ENCODE measurements at places on chromosomes 4 and X.

- DNase-seq = peak; percentile 28
Observed at GRCh38 chrX:153469811-153470410, 465 bp downstream of the HAUS7 start.

- DNase-seq = no peak
Observed at GRCh38 chr4:99847362-99847976, 30.8 kb downstream of the DAPP1 start.

- DNase-seq = no peak
Observed at GRCh38 chr4:165522050-165522449, 143.2 kb downstream of the CPE start.

DNA sequence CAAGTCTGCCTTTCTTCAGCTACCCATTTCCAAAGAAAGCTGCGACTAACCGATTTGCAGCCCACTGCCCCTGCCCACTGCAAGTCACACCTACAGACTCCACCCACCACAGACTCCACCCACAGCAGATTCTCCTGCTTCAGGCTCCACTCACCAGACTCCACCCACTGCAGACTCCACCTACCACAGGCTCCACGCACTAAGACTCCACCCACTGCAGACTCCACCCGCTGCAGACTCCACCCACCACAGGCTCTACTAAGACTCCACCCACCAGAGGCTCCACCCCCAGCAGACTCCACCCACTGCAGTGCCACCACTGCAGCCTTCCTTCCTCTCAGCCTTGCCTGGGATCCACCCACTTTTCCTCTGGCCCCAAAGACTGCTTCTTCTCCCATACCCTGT lies 41.3 kb downstream of the ABLIM2 start:
- no peak for DNase-seq

DNA sequence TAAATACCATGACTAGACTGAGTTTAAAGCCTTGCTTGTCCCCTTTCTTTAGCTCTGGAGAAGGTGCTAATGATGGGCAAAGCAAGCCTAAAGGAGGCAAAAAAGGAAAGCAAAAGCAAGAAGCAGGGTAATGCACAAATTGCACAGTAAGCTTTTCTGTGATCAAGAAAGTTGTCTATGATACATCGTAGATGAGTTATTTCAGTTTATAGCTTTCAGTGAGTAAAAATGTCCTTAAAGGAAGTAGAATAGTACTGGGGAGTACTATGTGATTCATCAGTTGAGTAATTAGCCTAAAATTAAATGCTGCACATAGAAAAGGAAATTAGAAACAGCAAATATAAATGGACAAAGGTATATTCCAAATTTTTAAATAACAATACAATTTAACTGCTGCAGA lies 50.2 kb upstream of the PDE5A start:
- no peak for DNase-seq

DNA sequence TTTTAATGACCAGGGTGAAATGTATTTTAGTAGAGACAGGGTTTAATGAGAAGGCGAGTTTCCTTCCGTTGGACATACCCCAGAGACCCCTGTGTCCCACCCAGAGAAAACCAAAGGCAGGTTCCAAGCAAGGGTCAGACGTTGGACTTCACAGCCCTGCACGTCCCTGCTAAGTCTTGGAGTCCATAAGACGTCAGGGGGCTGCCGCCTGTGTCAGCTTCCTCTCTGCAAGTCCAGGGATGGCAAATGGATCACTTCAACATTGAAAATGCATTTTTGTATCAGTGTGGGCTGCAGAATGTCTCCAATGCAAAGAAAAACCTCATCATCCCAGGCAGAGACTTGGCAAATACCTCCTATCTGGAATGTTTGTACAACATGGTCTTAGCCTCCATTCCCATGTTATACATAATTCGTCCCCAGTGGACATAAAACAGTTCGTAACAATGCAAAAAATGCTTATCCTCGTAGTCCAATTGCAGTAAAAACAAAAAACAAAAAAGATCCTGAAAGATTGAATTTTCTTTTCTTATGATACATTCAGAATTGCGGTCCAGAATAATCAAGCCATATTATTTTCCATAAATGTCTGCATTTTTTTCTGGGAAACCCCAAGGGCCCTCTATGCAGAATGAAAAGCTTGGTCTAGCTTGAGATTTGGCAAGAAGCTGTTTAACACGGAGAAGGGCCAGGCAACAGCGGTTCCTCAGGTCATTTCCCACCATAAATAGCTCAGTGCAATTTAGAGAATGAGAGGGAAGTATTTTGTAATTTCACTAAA lies 190.9 kb downstream of the SHOX start:
- DNase-seq = no peak

DNA sequence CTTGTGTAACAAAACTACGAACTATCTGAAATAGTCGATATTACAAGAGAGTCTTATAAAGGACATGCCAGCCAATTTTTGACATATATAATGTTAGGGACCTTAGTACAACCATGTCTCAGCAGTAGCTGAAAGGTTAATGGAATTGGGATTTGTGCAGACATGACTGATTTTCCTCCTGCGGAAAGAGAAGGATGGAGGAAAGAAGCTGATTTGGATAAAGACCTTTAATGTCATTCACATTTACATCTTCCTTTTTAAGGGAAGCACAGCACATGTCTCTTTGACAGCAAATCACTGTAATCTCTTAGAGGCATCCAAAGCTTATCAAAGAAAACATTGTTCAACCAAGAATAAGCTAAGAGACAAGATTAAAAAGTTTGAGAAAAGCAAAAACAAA lies 1976.2 kb upstream of the IGFBP7 start:
- no peak for DNase-seq

- no peak for DNase-seq
Observed at GRCh38 chrX:16429406-16429805, 220.6 kb upstream of the S100G start.

- peak; percentile 88 for DNase-seq
Observed at GRCh38 chrX:49184294-49185281, 1.6 kb downstream of the PRICKLE3 start.

DNA sequence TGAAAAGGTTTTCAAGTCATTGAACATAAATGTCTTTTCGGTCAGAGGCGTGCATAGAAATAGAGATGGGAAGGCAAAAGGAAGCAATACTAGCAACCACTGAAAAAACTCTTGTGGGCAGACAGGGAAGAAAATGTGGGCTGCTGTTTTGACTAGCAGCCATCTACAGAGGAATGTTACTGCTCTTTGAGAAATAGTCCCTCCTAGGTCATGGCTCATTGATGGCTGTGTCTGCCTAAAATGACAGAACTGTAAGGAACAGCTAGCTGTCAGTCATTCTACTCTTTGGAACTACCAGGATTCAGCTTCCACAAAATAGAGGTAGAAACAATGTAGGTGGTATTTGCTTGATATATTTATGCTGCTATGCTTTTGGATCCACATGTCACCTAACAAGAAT lies 26.9 kb upstream of the TMPRSS11B start:
- DNase-seq = no peak

DNA sequence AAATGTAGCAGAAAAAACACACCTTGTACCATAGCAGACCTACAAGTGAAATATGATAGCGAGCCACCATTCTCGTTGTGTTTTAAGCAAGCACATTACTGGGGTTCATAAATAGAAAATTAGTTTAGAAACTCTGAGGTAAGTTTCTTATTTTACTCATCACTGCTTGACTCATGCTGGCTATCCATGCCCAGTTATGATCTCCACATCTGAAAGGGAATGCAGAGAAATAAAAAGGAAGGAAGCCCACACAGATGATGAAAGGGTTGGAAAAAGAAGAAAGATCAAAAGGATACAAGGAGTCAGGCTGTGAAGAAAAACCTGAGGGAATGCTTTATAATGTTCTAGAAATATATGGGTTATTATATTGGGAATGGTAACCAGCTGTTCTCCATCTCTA lies 54.5 kb downstream of the CAMK2D start:
- no peak for DNase-seq

DNA sequence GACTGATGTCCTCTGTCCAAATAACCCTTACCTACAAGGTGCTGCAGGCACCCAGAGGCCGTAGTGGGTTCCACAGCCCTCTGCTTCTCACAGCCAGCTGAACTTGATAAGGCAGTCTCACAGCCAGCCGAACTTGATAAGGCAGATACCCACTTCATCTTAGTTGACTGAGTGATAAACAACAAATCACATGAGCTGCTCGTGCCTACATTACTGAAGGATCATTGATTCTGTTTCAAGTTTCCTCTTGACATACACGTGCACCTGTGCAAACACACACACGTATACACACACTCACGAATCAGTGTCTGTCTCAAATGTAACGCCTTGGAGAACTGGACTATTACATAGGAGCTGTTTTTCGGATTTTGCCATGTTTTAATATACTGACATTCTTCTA lies 276.3 kb downstream of the DCTD start:
- DNase-seq = peak; percentile 5

DNA sequence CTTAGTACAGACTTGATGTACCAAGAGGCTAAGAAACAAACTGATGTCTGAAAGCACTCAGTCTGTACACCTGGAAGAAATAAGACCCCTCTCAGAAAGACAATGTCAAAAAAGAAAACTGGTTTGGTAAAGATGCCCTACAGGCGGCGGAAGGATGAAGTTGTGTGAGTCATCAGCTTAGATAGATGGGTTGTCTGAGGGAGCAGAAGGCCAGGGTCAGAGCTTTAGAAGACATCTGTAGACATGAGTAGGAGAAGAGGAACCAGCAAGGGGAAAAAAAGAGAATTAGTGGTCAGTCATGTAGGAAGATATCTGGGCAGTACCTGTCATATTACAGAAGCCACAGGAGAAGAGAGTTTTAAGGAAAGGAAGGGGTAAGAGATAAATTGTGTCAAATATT lies 8.3 kb downstream of the SRPX2 start:
- DNase-seq = no peak

- no peak for DNase-seq
Observed at GRCh38 chr4:118237531-118237930, 115.3 kb downstream of the PRSS12 start.

DNA sequence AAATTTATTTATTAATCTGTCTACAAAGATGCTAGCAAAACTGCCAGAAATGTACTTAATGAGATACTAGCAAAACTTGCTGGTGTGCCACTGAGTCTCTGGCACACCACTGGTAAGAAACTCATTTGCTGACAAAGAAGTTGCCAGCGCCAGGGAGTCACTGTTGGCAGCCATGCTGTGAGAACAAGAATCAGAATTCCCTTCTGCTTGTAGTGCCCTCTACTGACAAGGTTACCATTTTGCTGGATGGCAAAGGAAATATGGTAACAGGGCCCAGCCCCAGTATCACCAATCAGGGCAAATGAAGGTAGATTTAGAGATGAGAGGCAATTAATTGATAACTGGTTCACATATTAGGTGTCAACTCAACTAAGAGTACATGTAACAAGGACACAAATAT lies 750.1 kb upstream of the ADGRL3 start:
- DNase-seq = no peak

GRCh38 chr4:41142376-41143310 lies 71.7 kb downstream of the APBB2 start:
- DNase-seq = no peak

DNA sequence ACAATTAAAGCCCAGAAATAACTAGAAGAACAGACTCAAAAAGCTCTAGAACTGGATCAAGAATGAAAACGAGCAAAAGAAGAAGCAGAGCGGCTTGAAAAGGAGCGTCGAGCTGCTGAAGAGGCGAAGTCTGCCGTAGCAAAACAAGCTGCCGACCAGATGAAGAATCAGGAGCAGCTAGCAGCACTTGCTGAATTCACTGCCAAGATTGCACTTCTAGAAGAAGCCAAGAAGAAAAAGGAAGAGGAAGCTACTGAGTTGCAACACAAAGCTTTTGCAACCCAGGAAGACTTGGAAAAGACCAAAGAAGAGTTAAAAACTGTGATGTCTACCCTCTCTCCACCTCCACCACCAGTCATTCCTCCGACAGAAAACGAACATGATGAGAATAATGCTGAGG lies 56.1 kb upstream of the PPP4R3C start:
- no peak for DNase-seq

GRCh38 chrX:118727686-118728339 lies 407 bp downstream of the IL13RA1 start:
- no peak for DNase-seq
